ENCODE measurements at places on chromosomes 3 and 15.

DNA sequence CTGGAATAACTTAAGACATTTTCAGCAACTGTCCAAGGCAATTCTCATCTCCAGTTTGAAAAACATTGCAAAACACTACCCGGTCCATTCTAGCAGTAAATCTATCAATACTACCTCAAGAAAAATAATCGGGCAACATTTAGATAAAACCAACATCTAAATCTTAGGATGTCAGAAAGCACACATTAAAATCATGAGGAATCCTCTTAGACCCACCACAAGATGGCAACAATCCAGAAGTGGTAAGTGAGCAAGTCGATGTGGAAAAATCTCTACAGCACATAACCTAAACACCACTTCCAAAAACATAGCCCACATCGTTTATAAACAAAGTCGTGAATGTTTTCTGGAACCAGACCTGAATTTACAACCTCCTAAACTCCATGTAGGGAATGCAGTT is 5.7 kb downstream of the PLCH1 start:
- no peak for DNase-seq

GRCh38 chr3:37924453-37924852 is 62.8 kb downstream of the CTDSPL start:
- DNase-seq, result no peak

DNA sequence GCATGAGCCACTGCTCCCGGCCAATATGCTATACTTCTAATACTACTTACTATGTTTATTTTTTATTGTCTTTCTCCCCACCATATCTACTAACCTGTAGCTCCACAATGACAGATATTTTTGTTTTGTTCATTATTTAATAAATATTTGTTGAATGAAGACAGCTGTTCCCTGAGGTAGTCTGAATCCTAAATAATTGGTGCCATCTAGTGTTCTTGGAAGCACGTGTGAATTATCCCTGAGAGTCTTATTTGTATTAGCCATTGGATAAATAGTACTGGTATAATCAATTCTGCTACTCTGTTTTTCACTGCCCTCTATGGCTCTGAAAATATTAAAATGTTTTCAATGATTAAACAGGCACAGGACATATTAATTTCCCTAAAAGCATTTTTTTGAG is 5.6 kb upstream of the APPL1 start:
- DNase-seq, result no peak

- no peak for DNase-seq
Measured at GRCh38 chr3:23762214-23762613, 43.5 kb upstream of the UBE2E1 start.

GRCh38 chr3:31733234-31733667 is 200.5 kb downstream of the STT3B start:
- no peak for DNase-seq

DNA sequence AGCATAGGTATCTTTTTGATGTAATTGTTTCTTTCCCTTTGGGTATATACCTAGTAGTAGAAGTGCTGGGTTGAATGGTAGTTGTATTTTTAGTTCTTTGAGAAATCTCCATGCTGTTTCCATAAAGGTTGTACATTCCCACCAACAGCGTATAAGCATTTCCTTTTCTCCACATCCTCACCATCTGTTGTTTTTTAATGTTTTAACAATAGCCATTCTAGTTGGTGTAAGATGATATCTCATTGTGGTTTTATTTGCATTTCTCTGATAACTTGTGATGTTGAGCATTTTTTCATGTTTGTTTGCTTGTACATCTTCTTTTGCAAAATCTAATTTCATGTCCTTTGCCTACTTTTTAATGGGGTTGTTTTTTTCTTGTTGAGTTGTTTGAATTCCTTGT is 80.0 kb upstream of the TMC3 start:
- DNase-seq, result no peak

DNA sequence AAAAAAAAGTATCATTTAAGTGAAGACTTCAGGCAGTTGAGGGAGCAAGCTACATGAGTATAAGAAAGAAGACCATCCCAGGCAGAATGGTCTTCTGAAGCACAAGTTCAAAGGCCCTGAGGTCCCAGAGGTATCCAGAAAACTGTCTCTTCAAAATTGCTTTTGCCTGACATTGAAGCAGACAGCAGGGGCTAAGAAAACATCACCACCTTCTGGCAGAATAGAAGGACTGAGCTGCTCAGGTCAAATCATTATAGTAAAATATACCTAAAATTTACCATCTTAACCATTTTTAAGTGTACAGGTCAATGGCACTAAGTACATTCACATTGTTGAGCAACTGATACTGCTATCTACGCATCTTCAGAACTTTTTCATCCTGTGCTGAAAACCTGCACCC is 16.4 kb downstream of the GPR160 start:
- DNase-seq, result no peak

DNA sequence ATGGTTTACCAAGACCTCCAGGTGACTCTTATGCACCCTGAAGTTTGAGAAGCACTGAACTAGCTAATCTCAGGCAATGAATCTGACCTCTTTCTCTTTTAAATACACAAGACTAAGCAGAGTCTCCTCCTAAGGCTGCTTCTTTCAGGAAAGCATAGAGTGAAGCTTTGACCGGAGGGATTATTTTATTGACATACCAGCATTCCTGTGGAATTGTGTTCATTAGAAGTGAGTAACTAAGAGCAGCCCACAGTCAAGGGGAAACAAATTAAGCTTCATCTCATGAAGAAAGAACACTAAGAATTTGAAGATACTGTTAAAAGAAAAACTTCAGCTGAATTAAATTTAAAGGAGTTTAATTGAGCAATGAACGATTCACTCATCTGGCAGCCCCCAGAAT is 963.5 kb downstream of the NTRK3 start:
- no peak for DNase-seq

DNA sequence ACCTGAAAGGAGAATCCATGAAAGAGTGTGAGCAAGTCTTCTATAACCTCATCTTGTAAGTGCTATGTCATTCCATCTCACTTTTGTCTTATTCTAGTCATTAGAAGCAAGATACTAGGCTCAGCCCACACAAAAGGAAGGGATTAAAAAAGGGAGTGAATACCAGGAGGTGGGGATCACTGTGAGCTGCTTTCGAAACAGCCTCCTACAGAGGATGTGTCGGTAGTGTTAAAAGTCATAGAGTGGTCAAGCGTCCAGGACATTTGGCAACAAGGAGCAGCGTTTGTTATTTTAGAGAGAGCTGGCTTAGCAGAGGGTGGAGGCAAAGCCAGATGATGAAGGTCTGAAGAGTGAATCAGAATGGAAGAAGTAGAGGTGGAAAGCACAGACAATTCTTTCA is 11.7 kb upstream of the ZNF148 start:
- DNase-seq, result no peak

GRCh38 chr15:72813345-72814004 is 29.9 kb upstream of the ADPGK start:
- no peak for DNase-seq

DNA sequence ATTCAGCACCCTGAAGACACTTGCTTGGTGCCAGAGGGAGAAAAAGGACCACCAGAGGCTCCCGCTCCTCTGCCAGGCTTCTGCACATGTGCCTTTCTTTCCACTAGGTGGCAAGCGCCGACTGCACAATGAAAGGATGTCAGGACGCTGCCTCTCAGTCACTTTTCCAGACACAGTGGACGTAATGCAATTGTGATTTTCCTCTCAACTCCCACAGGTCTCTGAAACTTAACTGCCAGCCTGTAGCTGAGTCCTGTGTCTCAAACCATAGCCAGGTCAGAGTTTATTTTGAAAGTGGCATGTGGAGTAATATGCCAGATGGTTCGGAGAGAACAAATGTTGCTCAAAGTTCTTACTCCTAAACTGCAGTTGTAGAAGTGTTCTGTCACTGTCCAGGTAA is 162.9 kb downstream of the ITPR1 start:
- no peak for DNase-seq

- DNase-seq, result peak; percentile 8
Measured at GRCh38 chr15:93047621-93048425, 41.2 kb downstream of the RGMA start.

GRCh38 chr3:142888099-142888480 is 793 bp downstream of the PCOLCE2 start:
- no peak for DNase-seq

DNA sequence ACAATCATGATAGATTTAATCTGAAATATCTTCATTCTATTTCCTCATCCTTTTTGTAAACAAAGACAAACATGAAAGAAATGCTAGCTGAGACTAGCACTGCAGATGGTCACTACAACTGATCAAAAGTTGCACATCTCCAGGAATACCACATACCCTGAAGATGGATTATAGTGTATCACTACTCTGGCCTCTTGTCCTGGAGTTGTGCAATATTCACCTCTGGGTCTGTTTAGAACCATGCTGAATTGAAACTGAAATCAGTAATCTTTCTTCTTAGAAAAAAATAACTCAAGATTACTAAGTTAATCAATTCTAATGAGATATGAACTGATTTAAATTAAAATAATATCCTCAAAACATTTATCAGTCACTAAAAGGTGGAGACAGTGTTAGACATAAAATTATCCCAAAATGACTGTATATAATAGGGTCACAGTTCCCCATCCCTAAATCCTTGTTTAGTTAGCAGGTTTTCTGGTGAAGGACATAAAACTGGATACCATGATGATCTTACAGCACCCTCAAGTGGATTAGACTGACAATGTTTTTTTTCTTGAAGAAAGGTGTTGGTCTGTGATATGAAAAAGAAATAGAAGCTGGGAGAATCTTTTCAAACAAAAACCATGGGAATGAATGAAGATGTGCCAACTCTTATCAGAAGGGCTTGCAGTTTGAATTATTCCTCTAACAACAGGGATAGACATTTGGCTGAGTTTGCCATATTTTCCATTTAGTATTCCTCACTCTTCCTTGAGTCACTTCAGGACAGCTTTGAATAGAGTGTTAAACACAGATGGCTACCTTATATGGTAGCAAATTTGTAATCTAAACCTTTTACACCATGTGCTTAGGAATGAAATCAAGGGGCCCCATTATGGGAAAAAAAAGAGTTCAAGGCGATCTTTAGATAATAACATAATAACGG is 7.1 kb upstream of the TTC14 start:
- no peak for DNase-seq

DNA sequence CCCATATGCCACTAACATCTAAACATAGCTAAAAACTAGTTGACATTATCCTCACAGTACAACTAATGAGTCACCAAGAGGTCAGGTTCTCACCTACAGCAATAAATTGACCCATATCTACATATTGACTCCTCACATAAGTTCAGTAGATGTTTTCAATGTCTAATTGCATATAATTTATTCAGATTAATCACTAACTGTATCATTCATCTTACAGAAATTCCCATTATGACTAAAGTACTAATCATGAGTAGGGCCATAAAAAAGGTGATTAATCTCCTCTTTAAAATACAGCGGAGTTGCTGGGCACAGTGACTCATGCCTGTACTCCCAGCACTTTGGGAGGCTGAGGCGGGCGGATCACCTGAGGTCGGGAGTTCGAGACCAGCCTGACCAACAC is 82.4 kb upstream of the ST3GAL6 start:
- no peak for DNase-seq

- no peak for DNase-seq
Measured at GRCh38 chr3:99933971-99934750, 116.5 kb downstream of the CMSS1 start.

DNA sequence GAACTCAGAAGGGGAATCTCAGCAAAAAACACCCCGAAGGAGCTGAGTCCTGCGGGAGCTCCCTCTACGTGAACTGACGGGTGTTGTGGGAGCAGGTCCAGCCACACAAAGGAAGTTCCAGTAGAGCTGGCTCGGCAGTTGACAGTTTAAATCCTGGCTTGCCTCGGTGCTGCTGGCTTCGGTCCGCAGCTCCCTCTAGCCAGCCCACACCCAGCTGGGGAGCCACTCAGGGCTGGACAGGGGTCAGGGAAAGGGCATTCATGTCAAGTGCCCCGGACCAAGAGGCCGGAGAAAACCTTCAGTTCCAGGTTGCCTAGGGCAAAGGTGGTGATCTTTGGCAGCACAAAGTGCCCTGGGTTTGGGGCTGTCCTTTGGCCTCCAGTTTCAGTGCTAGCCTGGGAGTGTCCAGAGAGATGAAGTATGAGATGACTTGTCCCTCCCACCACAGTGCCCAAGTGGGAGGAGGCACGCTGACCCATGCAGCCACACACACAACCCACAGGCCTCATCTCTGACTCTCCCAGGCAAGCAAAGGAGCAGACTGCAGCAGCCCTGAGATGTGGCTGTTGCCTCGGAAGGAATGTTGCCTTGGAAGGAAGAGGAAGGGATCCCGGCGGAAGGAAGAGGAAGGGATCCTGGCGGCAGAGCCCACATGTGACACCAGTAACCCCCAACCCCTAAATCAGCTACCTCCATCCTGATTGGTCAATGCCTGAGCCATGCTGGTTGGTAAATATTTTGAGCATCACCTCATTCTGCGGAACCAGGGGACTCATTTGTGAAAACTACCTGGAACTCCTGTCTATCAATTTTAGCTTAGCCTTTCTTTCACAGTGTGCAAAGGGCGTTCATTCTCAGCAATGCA is 13.9 kb upstream of the ANPEP start:
- no peak for DNase-seq

- DNase-seq, result no peak
Measured at GRCh38 chr15:77266708-77267386, 153.1 kb downstream of the PEAK1 start.

- no peak for DNase-seq
Measured at GRCh38 chr15:89101302-89102193, 13.3 kb downstream of the ABHD2 start.

GRCh38 chr15:23736033-23736673 is 49.0 kb upstream of the NDN start:
- DNase-seq, result no peak

DNA sequence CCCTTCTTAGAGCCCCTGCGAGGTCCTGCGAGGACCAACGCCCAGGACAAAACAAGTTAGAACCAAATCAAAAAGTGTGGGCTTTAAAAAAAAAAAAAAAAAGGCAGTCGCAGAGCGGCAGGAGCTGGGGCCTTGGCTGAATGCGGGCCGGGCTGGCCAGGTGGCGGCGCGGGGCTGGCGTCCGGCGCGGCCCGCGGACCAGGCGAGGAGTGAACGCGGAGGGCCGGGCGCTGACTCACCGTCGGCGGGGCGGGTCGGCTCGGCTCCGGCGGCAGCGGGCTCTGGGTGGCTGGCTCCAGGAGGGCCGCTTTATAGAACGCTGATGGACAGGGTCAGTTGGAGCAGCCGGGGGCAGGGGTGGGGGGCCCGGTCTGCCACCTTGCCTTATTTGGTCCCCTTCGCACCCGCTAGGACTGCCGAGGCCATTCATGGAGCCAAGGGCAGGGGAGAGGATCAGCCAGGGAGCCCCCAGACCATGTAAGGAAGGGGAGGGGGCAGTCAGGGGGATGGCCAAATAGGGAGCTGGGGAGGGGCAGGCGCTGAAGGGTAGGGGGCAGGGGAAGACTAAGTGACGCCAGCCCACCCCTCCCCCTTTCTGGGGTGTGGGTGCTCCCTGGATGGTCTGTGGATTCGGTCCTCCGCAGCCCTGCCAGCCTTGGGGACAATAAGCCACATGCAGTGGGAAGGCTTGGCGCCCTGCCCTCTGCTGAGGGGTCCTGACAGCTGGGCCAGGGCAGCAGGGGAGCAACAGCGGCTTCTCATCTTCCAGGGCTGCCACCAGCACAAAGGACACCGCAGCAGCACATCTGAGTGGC is at the start of gene ACTC1:
Gene ACTC1, minus strand, starts transcription at position 283 of the 815 bp plus-strand sequence. CDS start 741 bp downstream, outside the sequence.
- no peak for DNase-seq

GRCh38 chr3:149969110-149969939 is 1.4 kb downstream of the PFN2 start:
- DNase-seq, result no peak

Data from stimulated activated CD8-positive, alpha-beta memory T cell treated with anti-CD3 and anti-CD28 coated beads, Interleukin-7, amount 100 ng/mL, for 1 hour (primary cell).